Bronchial smooth muscle cell (primary cell): ENCODE measurements at places on chromosomes 3 and 15. TPM values are rescaled to one million over a fixed set of nuclear protein-coding genes. Genes with fewer than 3 reads are reported as not detected.

Gene TGM5
- not detected in 2 replicates for total RNA-seq

Gene GPR27
- not detected in 2 replicates for total RNA-seq

Gene PLA2G4E
- not detected in 2 replicates for total RNA-seq

Gene DGKG
- total RNA-seq: 2.5 TPM in 1 of 2 replicates, not detected in the other

Gene SAMMSON
- total RNA-seq: not detected in 2 replicates

Gene TERC
- 19.6 and 290 TPM in 2 replicates for total RNA-seq

Gene MGLL
- total RNA-seq: 12.8 and 13.6 TPM in 2 replicates

Gene MESP2
- 0.52 and 1.9 TPM in 2 replicates for total RNA-seq

Gene LRRIQ4
- not detected in 2 replicates for total RNA-seq
